Retina (tissue), 1 donor: ENCODE measurements at places on chromosomes 2 and 18.

- peak; percentile 14 for DNase-seq
Observed at GRCh38 chr2:96692094-96692971, 47.5 kb downstream of the LMAN2L start.

- no peak for DNase-seq
Observed at GRCh38 chr2:220143336-220143735, 515.9 kb downstream of the SLC4A3 start.

GRCh38 chr18:35610089-35610488 lies 28.5 kb downstream of the GALNT1 start:
- no peak for DNase-seq

DNA sequence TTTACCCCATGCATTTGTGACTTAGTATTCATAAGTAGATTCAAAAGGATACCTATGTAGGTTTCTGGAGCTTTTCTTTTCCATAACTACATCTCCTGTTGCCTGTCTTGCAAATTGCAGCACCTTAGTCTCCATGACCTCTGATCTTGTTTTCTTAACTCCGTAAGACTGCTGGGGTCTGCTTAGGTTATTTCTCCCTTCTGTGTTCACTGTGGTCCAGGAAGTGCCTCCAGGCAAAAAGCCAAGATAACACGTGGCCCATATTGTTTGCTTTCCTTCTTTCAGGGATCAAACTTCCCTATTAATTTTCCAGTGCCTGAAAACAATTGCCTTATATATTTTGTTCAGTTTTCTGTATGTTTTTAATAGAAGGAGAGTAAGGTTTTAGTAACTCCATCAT lies 86.4 kb downstream of the GCA start:
- no peak for DNase-seq

GRCh38 chr18:7236933-7237332 lies 6.0 kb downstream of the LRRC30 start:
- no peak for DNase-seq

- DNase-seq: no peak
Observed at GRCh38 chr2:37585295-37585908, 86.0 kb downstream of the CDC42EP3 start.

DNA sequence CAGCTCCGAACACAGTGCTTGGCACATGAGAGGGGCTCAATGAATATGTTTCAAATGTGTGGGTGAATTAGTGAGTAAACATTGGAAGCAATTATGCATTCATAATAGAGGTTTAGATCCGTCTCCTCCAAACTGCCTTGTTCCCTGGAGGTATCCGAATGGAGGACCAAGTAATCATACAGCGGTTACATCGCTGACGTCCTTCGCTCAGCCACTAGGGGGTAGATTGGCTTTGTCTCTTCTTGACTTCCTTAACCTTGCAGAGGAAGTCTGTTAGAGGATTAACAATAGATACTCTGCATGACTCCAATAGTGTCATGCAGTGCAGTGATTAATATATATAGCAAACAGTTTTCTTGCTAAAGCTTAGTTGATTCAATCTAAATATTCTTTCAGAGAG lies 517.0 kb downstream of the PTPRM start:
- DNase-seq: no peak

- peak; percentile 25 for DNase-seq
Observed at GRCh38 chr2:29323301-29323700, 208.1 kb downstream of the CLIP4 start.

- DNase-seq: no peak
Observed at GRCh38 chr2:200405599-200406298, 99.3 kb downstream of the SPATS2L start.

DNA sequence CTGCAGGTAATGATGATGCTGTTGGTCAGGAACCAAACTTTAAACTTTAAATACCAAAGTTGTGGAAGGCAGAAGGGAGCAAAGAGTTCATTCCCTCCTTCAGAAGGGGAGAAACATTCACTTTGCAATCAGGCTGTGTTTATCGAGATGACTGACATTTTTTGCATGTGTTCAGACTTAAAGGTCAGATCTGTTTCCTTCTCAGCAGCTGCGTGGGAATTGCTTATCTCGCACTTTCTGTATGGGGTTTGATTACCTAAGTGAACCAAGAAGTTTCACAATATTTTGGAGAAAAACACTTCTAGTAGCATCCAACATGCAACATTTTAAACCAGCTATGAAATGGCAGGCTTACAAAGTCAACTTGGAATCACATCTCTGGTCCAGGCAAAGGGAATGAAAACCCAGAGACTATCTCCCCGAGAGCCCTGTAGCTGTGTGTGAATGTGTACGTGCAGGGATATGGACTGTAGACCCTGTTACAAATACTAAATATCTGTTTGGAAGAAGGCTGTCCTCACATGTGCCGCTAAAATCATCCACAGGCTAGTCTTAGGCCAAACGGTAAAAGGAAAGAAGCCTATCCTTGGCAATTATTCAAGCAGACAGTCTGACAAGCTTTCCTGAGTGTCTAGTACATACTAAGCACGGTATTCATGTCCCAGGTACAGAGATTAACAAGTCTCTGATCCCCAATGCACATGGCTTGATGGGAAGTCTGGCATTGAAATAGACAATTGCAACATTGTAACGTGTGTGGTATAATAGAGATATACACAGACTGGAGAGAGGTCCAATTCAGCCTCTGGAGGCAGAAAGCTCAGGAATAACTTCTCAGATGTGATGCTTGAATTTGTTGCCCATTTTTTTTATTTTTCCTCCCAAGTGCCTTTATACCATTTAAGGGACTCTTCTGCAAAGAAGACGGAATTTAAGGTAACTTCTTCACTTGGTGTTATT lies 483.1 kb downstream of the DPP10 start:
- DNase-seq: no peak

DNA sequence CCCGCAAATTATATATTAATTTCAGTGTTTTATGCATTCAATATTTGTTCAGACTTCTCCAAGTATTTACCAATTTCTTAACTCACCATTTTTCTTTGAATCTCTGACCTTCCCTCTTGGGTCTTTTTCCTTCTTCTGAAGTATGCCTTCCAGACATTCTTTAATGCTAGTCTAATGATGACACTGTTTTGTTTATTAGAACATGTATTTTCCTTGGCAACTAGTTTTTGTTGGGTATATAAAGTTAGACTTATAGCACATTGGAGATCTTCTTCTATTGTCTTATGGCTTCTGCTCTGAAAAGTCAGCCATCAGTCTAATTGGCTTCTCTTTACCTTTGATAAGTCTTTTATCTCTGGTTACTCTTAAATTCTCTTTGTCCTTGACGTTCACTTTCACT lies 423.2 kb upstream of the NRP2 start:
- DNase-seq: no peak

DNA sequence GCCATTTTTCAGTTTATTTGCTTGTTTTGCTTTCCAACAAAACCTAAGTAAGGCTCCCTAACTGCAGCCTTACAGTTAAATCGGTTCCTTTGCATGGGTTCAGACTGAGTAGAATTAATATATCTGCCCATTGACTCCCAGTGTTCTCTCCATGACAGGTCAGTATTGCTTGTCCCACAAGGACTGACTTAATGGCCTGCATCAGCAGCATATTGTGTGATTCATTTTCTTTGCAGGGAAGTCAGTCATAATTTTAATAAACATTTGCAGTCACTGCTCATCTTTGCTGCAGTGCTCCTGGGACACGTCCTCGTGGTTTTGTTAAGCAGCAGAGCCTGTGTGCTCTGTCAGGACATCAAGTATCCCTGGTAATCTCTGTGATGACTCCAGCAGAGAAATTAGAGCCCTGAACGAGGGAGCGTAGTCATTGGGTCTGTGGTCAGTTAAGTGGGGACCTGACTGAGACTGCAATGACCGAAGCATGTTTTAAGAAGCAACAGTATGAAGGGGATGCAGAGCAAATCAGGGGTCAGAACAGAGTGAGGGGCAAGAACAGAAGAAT lies 93.3 kb downstream of the CDH20 start:
- peak; percentile 26 for DNase-seq

DNA sequence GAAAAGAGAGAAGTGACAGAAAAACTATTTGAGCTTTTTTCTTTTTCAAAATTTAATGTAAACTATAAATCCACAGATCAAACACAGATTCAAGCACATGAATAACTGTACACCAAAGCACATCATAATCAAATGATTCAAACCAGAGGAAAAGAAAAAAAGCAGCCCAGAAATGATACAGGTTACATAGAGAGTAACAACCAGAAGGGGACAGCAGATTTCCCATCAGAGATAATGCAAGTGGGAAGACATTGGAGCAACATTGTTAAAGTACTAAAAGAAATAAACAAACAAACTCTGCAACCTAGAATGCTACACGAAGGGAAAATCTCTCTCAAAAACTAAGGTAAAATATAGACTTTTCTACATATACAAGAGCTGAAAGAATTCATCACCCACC lies 34.5 kb downstream of the CMPK2 start:
- no peak for DNase-seq

DNA sequence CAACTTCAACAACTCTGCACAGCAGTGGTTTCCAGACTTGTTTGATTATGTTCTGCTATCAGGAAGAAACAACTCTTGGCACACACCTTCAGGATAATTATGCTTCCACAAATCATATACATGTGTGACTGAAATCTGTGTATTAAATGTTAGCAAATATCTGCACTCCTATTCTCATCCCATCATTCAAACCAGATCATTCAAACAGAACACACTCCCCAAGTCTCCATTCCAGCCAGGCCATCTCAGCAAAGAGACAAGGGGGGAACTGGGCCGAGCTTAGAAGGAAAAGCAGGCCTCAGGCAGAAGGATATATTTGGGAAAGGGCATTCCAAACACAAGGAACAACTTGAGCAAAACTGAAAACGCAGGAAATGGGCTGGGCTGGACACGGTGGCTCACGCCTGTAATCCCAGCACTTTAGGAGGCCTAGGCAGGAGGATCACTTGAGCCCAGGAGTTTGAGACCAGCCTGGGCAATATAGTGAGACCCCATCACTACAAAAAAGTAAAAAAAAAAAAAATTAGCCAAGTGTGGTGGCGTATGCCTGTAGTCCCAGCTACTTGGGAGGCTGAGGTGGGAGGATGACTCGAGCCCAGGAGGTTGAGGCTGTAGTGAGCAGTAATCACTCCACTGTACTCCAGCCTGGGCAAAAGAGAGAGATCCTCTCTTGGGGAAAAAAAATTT lies 62.7 kb downstream of the ZFP36L2 start:
- no peak for DNase-seq

DNA sequence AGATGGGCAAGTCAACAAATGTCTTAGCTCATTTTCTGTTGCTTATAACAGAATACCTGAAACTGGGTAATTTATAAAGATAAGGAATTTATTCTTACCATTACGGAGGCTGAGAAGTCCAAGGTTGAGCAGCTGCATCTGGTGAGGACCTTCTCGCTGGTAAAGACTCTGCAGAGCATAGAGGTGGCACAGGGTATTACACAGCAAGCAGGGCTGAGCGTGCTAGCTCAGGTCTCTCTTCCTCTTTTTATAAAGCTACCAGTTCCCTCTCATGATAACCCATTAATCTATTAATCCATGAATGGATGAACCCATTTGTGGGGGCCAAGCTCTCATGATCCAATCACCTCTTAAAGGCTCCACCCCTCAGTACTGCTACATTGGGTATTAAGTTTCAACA lies 109.1 kb downstream of the CDK15 start:
- no peak for DNase-seq

GRCh38 chr18:76054156-76054555 lies 440.9 kb downstream of the ZNF516 start:
- no peak for DNase-seq

GRCh38 chr18:43596105-43596712 lies 318.9 kb upstream of the SYT4 start:
- DNase-seq: no peak

- no peak for DNase-seq
Observed at GRCh38 chr2:112642966-112643365, 2.8 kb upstream of the SLC20A1 start.

- no peak for DNase-seq
Observed at GRCh38 chr2:105691947-105692390, 52.7 kb upstream of the NCK2 start.

DNA sequence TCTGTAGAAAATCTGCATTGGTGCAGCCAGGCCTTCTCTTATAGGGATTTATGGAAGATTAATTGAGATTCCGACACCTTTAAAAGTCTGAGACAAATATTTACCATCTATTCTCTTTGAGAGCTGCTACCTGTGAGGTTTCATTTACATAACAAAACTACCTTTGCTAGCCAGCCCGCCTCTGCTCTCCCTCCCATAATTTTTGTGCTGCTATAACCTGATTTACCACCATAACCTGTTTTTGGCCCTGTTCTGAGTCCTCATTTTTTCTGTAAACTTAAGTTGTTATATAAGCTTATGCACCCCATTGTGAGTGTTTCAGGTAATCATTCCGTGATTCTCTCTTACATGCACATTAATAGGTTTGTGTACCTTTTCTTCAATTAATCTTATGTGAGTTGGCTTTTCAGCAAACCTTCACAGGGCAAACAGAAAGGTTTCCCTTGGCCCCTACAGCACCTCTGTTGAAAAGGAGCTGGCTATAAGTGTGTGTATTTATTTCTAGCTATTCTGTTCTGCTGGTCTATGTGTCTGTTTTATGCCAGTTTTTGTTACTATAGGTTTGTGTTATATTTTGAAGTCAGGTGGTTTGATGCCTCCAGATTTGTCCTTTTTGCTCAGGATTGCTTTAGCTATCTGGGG lies 114.9 kb upstream of the XIRP2 start:
- DNase-seq: no peak
